ENCODE measurements at places on chromosomes 2 and 18.

GRCh38 chr2:37367984-37368383 lies 23.6 kb downstream of the QPCT start:
- no peak overlapping the region for H3K4me3 ChIP-seq
- no peak overlapping the region for H3K27ac ChIP-seq
- H3K36me3 ChIP-seq = no peaks in the 10 kb centered on the region
- DNase-seq = no peak

GRCh38 chr2:24209389-24210105 lies 34.7 kb downstream of the FAM228A start:
- H3K4me1 ChIP-seq = no peaks in the 10 kb centered on the region
- H3K27ac ChIP-seq = no peak overlapping the region
- no peaks in the 10 kb centered on the region for H3K27me3 ChIP-seq
- H3K36me3 ChIP-seq = no peaks in the 10 kb centered on the region
- H3K4me3 ChIP-seq = no peak overlapping the region

- H3K4me3 ChIP-seq = no peak overlapping the region
- H3K27me3 ChIP-seq = no peaks in the 10 kb centered on the region
- no peaks in the 10 kb centered on the region for H3K36me3 ChIP-seq
- no peak overlapping the region for H3K27ac ChIP-seq
Measured at GRCh38 chr2:207332480-207333212, 166.9 kb upstream of the KLF7 start.

- no peaks in the 10 kb centered on the region for H3K4me1 ChIP-seq
- no peak overlapping the region for H3K4me3 ChIP-seq
- H3K27ac ChIP-seq = no peak overlapping the region
- no peaks in the 10 kb centered on the region for H3K36me3 ChIP-seq
Measured at GRCh38 chr2:46825231-46825938, 90.2 kb downstream of the MCFD2 start.

GRCh38 chr18:75159646-75160356 lies 49.1 kb downstream of the PTGR3 start:
- no peak overlapping the region for H3K27ac ChIP-seq
- H3K4me1 ChIP-seq = no peaks in the 10 kb centered on the region
- H3K36me3 ChIP-seq = no peaks in the 10 kb centered on the region
- no peak overlapping the region for H3K4me3 ChIP-seq

GRCh38 chr2:174985614-174986013 lies 19.6 kb downstream of the CHN1 start:
- DNase-seq = no peak
- no peak overlapping the region for H3K27ac ChIP-seq
- no peaks in the 10 kb centered on the region for H3K36me3 ChIP-seq
- no peaks in the 10 kb centered on the region for H3K27me3 ChIP-seq
- H3K4me3 ChIP-seq = no peak overlapping the region

DNA sequence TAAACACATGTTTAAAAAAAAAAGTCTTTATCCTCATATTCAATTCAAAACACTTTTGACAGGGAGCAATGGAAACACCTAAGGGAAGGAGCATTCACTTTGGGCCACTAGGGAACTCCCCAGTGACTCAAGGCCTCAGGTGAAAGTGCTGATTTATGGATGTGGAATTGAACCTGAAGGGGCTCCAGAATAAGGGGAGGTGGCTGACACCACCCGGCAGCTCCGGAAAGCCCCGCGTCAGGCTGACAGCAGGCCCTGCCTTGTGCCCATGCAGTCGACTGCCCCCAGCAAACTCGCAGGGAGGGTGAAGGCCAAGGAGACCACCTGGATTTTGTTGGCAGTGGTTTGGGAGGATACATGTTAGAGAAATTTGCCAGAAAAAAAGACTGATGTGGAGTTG lies 275.3 kb upstream of the NCKAP5 start:
- no peaks in the 10 kb centered on the region for H3K27me3 ChIP-seq
- no peak overlapping the region for H3K27ac ChIP-seq
- H3K4me3 ChIP-seq = no peak overlapping the region
- no peaks in the 10 kb centered on the region for H3K36me3 ChIP-seq

DNA sequence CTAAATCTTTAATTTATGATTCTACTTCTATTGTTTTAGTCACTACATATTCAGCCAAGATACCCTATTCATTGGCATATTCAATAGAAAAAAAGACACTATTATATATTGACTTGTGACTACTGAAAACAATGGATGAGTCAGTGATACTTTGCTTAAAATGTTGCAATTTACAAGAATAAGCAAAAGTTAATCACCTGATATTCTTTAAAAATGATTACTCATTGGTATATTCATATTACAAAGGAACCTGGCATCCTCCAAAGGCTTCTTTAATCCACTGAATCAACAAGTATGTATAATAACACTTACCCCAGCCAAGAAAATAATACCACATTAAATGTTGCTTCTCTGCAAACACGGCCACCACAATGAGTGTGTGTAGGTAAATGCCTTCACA lies 87.8 kb downstream of the CALCRL start:
- H3K4me3 ChIP-seq = no peak overlapping the region
- H3K27me3 ChIP-seq = no peaks in the 10 kb centered on the region
- no peak overlapping the region for H3K27ac ChIP-seq
- no peaks in the 10 kb centered on the region for H3K36me3 ChIP-seq
- H3K4me1 ChIP-seq = no peaks in the 10 kb centered on the region
- DNase-seq = no peak

DNA sequence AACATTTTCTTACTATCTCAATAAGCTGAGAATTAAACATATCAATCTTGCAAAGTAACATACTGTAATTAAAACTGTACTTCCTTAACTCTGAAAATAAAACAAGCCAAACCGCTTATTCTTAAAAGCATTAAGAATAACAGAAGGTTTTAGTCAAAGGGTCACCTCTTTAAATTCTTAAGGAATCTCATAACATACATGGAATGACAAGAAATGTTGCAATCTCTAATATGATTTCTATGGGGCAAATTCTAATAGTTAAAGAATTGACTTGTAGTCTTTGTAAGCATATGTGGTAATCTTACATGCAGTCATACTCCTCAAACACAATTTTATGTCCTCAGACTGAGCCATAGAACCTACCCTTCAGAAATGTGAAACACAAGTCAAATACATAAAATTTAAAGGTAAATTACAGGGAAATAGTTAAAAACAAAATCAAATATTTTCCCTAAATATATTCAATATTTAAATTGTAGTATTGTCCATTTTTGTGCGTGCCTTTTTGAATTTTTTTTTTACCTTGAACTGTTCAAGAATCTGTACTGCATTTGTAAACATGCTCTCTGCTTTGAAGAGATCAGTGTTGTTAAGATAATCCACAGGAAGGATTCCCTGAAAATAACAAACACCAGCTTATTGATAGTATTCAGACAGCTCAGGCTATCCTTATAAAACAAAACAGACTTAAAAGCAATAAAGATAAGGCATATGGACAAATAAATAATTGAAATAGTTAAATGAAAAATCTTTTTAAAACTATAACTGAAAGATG lies 48.2 kb downstream of the PIGN start:
- H3K27ac ChIP-seq = no peak overlapping the region

DNA sequence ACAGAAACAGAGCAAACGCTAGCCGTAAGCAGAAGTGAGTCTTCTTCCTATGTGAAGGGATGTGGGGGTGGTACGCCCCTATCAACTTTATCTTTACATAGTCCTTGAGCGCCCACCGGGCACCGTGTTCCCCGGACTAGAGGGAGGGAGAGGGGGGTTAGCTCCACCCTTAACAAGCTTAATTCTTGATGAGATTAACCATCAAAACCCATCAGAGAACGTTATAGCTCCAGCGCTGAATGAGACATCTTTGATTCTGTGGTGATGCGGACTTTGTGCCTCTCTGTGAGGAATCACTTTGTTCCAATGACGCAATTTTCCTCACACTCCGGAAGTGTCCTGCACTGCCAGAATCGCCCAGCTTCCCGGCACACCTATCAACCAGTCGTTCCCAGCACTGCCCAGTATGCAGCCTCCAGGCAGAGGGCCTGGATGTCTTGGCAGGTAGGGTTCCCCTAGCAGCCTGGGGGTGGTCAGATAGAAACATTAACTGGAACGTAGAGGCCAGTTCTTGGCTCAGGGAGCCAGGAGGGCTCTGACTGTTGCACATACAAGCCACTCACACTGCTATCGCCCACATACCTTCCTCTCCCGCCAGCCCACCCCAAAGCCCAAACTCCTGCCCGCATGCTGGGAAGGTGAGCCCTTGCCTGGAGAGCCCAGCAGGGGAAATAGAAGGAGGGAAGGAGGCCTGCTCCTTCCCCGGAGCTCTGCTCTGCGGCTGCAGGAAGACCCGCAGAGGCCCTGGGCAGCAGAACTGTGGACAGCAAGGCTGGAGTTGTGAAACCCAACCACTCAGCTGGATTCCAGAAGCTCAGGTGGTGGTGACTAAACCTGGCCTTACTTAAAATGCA lies 1.9 kb upstream of the ODC1 start:
- peaks cover 7% of the 10 kb centered on the region for H3K4me1 ChIP-seq
- no peak for DNase-seq
- no peak overlapping the region for H3K4me3 ChIP-seq

DNA sequence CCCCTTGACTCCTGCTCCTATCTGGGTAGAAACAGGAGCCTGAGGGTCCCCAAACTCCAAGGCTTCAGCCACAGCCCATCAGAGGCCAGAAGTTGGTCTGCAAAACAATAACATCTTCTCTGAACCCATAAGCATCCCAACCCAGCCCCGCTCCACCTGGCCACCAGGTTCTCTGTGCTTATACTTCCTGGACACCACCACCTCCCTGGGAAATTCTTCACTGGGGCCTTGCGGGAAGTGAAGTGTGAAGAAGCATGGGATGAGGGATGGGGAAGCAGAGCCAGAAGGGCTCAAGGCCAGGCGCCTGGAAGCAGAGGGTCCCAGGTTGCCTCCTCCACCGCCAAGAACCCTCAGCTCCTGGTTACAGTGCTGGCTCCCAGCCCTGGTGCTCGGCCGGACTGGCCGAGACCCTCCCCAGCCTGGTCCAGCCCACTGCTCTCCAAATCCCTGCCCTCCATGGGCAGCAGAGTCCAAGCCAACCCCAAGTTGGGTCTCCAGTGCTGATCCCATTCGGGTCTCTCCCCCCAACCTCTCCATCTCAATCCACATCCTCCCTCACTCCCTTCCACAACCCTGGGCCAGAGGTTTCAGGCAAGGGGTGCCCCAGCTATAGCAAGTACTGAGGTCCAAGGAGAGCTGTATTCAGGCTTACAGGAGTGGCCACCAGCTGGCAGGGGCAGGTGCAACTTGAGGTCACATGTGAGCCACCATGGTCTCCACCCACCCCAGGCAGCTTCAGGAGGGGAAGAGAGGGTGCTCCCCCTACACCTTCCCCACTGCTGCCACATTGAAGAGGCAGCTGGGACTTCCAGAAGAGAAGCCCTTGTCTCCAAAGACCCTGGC lies 60.7 kb downstream of the TNS1 start:
- no peaks in the 10 kb centered on the region for H3K36me3 ChIP-seq
- no peak overlapping the region for H3K4me3 ChIP-seq
- H3K27me3 ChIP-seq = no peaks in the 10 kb centered on the region
- peaks cover 5% of the 10 kb centered on the region for H3K4me1 ChIP-seq

- no peak overlapping the region for H3K27ac ChIP-seq
- H3K4me3 ChIP-seq = no peak overlapping the region
- H3K36me3 ChIP-seq = no peaks in the 10 kb centered on the region
- no peaks in the 10 kb centered on the region for H3K27me3 ChIP-seq
- no peaks in the 10 kb centered on the region for H3K4me1 ChIP-seq
Measured at GRCh38 chr2:237429753-237430152, 15.8 kb upstream of the COL6A3 start.

- no peaks in the 10 kb centered on the region for H3K4me1 ChIP-seq
- no peak for DNase-seq
- H3K27ac ChIP-seq = no peak overlapping the region
- no peaks in the 10 kb centered on the region for H3K36me3 ChIP-seq
- no peak overlapping the region for H3K4me3 ChIP-seq
Measured at GRCh38 chr2:118250001-118250400, 161.7 kb downstream of the INSIG2 start.

GRCh38 chr2:2581331-2582159 lies 250.5 kb upstream of the MYT1L start:
- H3K4me1 ChIP-seq = peaks cover 2% of the 10 kb centered on the region
- no peak for DNase-seq
- H3K27ac ChIP-seq = no peak overlapping the region
- H3K4me3 ChIP-seq = no peak overlapping the region
- H3K36me3 ChIP-seq = no peaks in the 10 kb centered on the region
- no peaks in the 10 kb centered on the region for H3K27me3 ChIP-seq

DNA sequence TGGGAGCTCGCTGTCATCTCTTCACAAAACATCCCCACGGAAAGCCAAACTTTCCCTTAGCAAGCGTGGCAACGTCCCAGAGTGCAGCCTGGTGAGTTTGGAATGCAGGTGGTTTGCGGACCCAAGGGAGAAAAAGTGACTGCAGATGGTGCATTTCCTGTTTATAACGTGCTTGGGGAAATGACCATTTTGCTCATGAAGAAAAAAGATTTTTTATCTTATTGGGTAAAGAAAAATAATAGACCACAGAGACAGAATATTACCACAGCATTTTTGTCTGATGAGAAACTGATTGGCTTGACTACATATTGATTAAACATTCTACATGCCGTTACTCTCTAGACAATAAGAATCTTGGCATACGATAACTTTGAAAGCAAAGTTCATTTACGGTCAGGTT lies 136.5 kb downstream of the COPS8 start:
- H3K4me1 ChIP-seq = peaks cover 4% of the 10 kb centered on the region
- H3K36me3 ChIP-seq = no peaks in the 10 kb centered on the region
- no peaks in the 10 kb centered on the region for H3K27me3 ChIP-seq
- H3K4me3 ChIP-seq = no peak overlapping the region
- H3K27ac ChIP-seq = no peak overlapping the region
- DNase-seq = no peak

- no peaks in the 10 kb centered on the region for H3K36me3 ChIP-seq
- no peak overlapping the region for H3K4me3 ChIP-seq
- no peak overlapping the region for H3K27ac ChIP-seq
- H3K27me3 ChIP-seq = no peaks in the 10 kb centered on the region
- peaks cover 5% of the 10 kb centered on the region for H3K4me1 ChIP-seq
Measured at GRCh38 chr2:10544252-10544651, 96.1 kb upstream of the ODC1 start.

- H3K27me3 ChIP-seq = no peaks in the 10 kb centered on the region
- no peak overlapping the region for H3K27ac ChIP-seq
- H3K36me3 ChIP-seq = no peaks in the 10 kb centered on the region
- H3K4me1 ChIP-seq = no peaks in the 10 kb centered on the region
- DNase-seq = no peak
Measured at GRCh38 chr2:235553696-235554100, 59.9 kb downstream of the AGAP1 start.

DNA sequence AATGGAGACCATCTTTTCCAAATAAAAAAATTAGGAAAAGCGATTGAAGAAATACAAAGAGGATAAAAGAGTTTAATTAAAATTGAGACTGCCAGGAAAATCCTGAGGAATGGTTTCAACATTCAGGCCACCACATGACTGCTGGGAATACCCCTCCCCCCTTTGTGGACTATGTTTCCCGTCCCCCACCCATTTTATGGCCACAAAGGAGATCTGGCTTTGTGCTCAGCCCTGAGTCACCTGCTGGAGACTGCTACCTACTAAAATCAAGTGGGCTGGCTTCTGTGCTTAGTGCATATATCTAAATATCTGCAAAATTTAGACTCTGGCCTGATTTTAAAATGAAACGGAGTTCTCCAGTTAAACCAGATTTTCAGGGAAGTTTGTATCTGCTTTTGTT lies 10.1 kb downstream of the RND3 start:
- no peak overlapping the region for H3K4me3 ChIP-seq
- no peak overlapping the region for H3K27ac ChIP-seq
- peaks cover 1% of the 10 kb centered on the region for H3K4me1 ChIP-seq
- no peaks in the 10 kb centered on the region for H3K27me3 ChIP-seq
- H3K36me3 ChIP-seq = peaks cover 4% of the 10 kb centered on the region

Measured in iPS DF 6.9 (cell line).